ENCODE measurements at places on chromosomes 6 and 20.

GRCh38 chr6:159104931-159105330 lies 60.1 kb upstream of the TAGAP start:
- peak; percentile 88 for DNase-seq

DNA sequence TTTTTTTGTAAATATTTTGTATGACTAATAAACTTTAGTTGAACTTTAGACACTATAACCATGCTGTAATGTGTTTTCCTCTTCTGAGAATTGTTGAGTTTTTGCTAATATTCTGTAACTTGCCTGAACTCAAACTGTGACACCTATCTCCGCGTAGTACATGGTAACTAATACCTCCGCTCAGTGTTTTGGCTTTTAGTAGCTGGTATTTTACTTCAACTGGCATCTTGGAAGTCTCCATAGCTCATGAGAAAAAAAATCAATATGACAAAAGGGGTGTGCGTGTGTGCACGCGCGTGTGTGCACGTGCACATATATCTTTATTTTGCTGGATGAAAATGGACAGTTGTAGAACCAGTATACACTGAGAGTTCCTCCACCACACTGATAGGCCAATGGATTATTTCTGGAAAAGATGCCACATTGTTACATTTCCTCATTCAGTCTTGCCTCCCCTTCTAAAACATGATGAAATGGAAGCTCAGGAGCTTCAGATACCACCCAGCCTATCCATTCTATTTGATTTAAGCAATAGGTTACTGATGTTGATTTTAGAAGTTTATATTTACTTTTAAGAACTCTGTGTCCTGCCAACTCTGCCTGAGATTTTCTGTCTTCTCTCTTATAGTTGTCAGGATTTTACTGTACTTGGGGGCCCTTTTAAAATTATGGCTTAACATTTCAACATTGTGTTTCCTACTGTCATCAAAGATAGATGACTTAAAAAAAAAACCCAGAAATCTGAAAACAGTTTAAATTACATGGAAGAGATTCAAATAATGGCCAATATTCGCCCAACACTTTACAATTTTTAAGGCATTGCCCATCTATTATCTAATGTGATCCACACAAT lies 16.3 kb upstream of the ADGRG6 start:
- DNase-seq, result no peak

DNA sequence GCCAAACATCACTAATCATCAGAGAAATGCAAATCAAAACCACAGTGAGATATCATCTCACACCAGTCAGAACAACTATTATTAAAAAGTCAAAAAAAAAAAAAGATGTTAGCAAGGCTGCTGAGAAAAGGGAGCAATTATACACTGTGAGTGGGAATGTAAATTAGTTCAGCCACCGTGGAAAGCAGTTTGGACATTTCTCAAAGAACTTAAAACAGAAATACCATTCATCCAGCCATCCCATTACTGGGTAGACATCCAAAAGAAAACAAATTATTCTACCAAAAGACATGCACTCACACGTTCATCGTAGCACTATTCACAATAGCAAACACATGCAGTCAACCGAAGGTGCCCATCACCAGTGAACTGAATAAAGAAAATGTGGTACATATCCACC lies 213.9 kb downstream of the TTLL2 start:
- no peak for DNase-seq

DNA sequence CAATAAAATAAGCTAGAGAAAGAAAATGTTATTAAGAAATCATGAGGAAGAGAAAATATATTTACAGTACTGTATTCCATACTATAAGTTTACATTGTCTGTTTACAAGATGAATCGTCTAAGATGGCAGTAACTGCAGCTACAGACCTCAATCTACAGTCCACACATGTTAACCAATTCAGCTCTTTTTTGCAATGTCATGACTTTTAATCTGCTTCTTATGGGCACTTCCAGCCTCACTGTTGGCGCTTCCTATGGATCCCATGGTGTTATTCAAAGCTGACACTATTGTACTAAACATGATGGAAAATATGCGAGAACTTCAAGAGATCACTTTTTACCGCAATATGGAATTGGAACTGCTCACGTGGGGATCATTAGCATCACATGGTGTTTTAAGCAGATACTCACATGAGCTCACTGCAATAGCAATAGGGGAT lies 451.5 kb upstream of the CITED2 start:
- no peak for DNase-seq

DNA sequence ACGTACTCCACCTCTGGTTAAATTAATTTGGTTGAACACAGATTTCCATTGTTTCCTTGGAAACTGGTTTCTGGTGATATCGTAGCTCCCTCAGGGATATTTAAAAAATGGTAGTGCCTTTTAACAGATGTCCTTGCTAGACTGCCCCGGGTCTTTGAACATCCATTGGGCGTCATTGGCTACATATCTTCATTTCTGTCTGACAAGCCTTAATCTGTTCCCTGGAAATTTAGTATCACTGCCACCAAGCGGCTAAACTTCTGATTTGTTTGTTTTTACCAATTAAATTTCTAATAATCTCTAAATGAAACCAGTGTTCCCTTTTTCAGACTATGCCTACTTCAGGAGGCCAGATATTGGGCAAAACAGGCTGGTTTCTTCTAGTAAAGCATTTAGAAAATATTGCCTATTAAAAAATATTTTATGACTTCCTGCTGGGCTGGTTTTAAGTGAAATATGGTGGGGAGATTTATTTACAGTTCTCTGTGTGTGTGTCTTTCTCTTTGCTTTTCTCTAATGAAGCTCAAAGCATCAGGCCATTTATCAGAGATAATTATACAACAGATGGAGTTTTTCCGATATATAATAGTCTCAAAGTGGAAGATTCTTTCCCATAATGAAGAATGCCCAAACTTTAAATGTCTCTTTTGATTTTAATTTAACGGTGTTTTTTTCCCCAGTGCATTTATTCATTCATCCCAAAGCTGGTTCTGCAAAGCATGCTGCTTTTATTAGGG lies 249.5 kb downstream of the ZFAND3 start:
- DNase-seq, result no peak

GRCh38 chr6:26215585-26216358 lies 128.5 kb downstream of the HFE start:
- DNase-seq, result no peak

- no peak for DNase-seq
Measured at GRCh38 chr20:22901164-22901563, 133.9 kb upstream of the SSTR4 start.

DNA sequence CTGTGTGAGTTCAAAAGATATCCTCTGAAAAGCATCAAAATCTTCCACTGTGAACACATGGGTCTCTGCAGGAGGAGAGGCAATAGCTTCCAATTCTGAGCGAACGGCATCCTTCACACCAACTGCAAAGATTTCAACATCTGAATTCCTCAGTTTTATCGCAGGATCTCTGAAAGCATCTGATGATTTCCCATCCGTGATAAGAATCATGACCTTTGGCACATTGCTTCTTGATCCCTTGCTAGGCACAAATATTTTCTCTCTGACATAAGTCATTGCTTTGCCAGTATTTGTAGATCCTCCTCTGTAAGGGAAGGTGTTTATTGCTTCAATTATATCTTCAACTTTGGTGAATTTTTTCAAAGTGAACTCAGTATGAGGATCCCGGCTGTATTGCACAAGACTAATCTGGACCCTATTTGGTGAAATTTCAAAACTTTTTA lies 22.7 kb downstream of the COL12A1 start:
- DNase-seq, result no peak

DNA sequence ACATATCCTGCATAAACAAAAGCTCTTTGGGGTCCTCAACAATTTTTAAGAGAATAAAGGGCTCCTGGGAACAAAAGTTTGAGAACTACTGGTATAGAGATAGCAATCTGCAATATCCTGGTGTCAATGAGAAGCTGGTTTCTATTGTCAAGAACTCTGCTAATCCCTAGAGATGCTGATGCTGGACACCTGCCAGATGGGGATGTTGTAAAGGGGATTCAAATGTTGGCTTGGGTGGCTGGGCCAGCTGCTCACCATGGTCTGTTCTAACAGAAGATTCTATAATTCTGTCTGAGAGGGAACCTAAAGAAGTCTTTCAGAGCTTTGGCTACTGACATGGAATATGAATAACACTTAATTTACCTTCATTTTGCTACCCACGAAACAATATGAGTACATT lies 137.8 kb downstream of the BTBD9 start:
- DNase-seq, result no peak

DNA sequence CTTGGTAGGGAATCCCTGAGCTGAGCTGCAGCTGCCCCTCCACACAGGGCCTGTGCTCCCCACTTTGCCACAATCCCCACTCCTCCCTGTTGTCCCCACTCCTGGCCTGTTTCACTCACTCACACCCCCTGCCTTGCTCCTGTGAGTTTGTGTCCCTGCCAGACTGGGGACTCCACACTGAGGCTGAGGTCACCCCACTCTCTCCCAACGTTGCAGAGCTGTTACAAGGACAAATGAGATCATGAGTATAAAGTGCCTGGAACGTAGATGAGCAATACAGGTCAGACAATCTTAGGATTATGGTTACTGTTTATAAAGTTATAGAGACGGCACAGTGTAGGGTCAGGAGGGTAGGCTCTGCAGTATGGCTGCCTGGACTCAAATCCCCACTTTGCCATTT lies 426.0 kb upstream of the SULF2 start:
- no peak for DNase-seq

GRCh38 chr6:106694343-106694742 lies 65.0 kb downstream of the QRSL1 start:
- DNase-seq, result peak; percentile 54

- peak; percentile 56 for DNase-seq
Measured at GRCh38 chr6:156279261-156279969, 497.8 kb upstream of the ARID1B start.

DNA sequence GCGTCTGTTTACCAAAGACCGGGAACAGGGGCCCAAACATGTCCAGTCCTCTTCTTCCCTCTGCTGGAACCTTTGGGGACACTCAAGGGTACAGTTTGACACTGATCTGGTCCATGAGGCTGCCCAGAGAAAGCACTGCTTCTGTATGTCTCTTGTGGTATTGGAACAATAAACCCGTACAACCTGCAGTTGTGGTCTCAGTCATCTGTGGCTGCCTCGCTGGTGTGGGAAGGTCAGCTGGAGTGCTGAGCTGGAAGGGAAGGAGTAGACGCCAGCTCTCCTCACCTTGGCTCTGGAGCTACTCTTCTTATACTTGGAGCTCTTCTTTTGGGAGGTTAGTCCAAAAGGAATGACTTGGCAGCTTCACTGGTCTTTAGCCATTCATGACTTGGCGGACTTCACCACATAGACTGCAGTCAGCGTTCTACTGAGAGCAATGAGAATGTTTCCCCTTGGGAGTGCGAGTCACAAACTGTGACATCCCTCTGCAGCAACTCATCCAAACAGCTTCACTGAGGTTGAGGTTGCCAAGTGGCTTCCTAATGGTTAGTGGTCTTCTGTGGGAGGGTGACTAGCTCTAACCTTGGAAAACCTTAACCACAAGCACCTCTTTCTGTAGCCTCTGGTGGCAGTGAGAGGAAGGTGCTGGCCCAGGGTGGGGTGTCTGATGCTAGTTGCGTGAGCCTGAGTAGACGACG lies 81.2 kb downstream of the ASXL1 start:
- DNase-seq, result no peak

DNA sequence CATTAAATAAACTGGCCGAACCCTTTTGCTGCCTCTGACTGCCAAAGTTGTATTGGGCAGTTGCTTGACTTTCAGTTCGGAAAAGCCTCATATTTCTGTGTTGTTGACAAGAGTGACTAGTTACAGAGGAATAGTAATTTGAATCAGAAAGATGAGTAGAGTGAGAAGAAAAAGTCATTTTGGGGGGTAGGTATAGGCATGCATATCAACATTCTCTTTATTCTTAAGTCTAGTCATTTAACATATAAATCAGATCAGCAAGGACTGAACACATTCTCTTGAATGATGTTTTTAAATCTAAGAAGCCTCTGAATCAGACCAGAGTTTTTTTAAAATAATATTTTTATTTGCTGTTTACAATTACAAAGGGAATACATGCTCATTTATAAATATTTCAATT lies 4.9 kb upstream of the LMBRD1 start:
- DNase-seq, result no peak

GRCh38 chr6:157767775-157768156 lies 55.3 kb upstream of the SNX9 start:
- no peak for DNase-seq

DNA sequence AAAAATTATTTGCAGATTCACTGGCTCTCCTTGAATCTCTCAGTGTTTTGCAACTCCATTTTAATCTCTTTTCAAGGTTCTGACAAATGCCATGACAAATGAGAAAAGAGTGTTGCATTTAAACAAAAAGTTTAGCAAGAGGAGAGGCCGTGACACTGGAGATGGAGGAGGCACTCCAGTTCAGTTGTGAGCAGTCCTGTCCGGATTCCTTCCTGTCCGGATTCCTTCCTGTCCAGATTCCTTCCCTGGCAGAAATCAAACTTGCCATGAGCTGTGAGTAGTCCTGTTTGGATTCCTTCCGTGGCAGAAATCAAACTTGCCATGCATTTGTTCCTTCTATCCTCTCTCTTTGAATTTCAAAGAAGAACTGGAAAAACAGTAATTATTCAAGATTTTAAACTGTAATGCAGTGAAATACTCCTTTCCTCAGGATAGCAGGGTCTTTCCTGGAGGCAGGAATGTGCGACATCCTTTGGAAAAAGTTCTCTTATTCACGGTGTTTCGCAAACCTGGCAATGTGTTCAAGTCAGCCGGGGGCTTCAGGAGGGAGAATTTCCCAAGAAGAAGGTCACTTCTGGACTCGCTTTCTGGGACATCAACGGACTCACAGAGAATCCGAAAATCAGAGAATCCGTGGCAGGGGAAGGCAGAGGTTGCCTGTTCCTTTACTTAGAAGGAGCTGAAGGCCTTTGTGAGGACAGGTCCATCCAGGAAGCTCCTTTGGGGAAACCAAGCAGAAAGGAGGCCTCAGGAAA lies 48.7 kb upstream of the DACT2 start:
- DNase-seq, result no peak

- no peak for DNase-seq
Measured at GRCh38 chr6:4999586-4999985, 4.3 kb downstream of the RPP40 start.
